ENCODE measurements at places on chromosomes 1 and 21. TPM values are rescaled to one million over a fixed set of nuclear protein-coding genes. Genes with fewer than 3 reads are reported as not detected.

ASPM gene
- 5.7 TPM for total RNA-seq

TMPRSS2 gene
- not detected for total RNA-seq

OR2T29 gene
- total RNA-seq = not detected

SLFNL1 gene
- 0.52 TPM for total RNA-seq

CCDC181 gene
- total RNA-seq = 0.52 TPM

GBP3 gene
- 2.1 TPM for total RNA-seq

AADACL3 gene
- not detected for total RNA-seq

FYB2 gene
- not detected for total RNA-seq

RIMS3 gene
- total RNA-seq = 0.52 TPM

MRAP gene
- total RNA-seq = 2.6 TPM

HHAT gene
- total RNA-seq = 4.7 TPM

ZMPSTE24 gene
- 33.4 TPM for total RNA-seq

SYTL1 gene
- under 0.01 TPM for total RNA-seq

AKR7A3 gene
- 0.52 TPM for total RNA-seq

AMPD1 gene
- 40.7 TPM for total RNA-seq

BLACAT1 gene
- not detected for total RNA-seq

GPR161 gene
- total RNA-seq = 8.9 TPM

OR2T11 gene
- total RNA-seq = not detected

AMY1C gene
- total RNA-seq = not detected

ADAMTSL4 gene
- total RNA-seq = 12.0 TPM

CLDN17 gene
- not detected for total RNA-seq

PRXL2B gene
- 5.7 TPM for total RNA-seq

TNFAIP8L2 gene
- total RNA-seq = 4.2 TPM

TSACC gene
- 2.1 TPM for total RNA-seq

MEX3A gene
- 6.8 TPM for total RNA-seq

Measured in skeletal muscle tissue (tissue), 5 donors.